ENCODE measurements at places on chromosomes 12 and 14.

DNA sequence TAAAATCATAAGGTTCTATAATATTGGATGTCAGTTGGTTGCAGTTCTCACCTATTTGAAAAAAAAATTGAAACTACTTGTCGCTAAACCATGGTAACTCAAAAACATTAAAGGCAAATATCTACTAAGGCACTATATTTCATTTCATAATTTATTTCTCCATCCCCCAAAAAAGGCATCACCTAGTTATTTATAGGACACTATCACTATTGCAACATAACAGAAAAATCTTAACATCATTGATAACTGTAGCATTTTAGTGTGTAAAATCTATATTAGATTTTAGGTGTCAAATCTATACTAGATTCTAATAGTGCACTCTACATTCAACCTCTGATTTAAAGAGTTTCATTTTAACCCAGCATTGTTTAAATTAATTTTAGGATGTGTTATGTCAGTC is 1.7 kb downstream of the SPTSSA start:
- DNase-seq, result no peak

- no peak for DNase-seq
Observed at GRCh38 chr14:75156901-75157300, 19.5 kb downstream of the TMED10 start.

DNA sequence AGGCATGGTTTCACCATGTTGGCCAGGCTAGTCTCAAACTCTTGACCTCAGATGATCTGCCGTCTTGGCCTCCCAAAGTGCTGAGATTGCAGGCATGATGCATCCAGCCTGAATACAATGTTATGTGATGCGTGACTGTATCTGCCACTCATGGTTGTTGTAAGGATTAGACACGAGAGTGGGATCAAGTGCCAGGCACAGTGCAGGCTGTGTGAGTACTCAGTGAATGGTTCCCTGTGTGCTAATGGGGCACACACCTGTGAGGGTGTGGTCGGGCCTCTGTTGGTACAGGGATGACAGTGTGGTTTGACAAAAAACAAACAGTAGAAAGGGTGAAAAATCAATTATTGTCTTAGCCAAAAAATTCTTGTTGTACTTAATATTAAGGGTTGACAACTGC is 61.8 kb downstream of the TECPR2 start:
- DNase-seq, result no peak

DNA sequence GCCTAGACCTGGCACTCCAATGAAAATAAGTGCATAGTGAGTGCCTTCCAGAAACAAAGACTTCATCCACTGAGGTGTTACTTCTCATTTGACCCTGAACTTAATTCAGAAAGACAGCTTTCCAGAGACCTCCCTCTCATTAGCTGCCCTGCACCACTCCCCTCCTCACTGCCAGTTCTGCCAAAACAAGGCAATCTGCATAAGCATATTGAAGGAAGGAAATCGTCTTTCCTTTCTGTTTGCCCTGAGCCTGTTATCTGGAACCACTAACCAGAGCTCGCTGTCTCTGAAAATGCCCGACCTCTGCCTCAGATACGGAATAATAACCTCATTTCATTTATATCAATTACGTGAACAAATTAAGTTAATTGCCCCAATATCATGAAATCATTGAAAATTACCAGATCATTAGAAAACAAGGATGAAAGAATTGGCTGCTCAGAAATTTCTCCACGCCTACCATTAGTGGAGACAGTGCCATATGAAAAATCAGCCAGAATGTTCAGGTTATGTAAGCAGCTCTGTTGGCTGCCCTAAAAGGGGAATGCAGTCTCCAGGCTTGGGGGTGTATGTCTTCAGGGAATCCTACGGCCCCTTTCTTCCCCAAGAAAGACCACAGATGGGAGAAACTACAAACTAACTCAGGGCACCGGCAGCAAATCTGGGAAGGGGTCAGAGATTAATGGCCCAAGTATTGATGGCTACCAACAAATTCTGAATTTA is 149.9 kb upstream of the FKBP4 start:
- no peak for DNase-seq

- DNase-seq, result peak; percentile 50
Observed at GRCh38 chr12:107491856-107492255, 193.7 kb upstream of the PWP1 start.

GRCh38 chr12:92431146-92431545 is 271.6 kb upstream of the PLEKHG7 start:
- no peak for DNase-seq

- DNase-seq, result no peak
Observed at GRCh38 chr12:906062-906585, 43.4 kb downstream of the RAD52 start.

DNA sequence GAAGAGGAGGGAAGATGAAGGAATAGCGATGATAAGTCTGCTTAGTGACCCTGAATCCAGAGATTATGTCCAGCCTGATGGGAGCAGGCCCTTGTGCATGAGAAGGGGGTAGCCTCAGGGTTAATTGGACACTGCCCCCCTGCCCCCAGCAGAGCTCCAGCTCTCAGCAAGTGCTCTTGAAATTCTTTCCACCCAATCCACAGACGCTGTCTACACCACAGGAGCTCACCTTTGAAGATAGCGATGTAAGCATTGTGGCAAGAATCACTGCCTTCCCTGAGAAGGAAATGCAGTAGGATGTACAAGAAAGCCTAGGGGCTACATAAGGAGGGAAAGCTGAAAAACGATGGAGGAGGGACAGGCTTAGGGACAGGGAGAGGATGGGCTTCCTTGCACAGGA is 39.4 kb downstream of the CRACR2A start:
- DNase-seq, result no peak

DNA sequence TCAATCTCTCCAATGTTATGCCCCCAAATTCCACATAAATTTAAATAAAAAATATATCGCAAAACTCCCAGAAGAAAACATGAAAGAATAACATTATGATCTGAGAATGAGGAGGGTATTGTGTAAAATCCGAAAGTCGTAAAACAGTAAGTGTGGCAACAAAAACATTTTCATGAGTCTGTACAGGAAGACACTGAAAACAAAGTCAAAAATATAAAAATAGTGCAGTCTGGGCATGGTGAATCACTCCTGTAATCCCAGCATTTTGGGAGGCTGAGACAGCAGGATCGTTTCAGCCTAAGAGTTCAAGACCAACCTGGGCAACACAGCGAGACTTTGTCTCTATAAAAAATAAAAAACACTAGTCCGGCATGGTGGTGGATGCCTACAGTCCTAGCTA is 57.1 kb downstream of the SPTLC2 start:
- no peak for DNase-seq

DNA sequence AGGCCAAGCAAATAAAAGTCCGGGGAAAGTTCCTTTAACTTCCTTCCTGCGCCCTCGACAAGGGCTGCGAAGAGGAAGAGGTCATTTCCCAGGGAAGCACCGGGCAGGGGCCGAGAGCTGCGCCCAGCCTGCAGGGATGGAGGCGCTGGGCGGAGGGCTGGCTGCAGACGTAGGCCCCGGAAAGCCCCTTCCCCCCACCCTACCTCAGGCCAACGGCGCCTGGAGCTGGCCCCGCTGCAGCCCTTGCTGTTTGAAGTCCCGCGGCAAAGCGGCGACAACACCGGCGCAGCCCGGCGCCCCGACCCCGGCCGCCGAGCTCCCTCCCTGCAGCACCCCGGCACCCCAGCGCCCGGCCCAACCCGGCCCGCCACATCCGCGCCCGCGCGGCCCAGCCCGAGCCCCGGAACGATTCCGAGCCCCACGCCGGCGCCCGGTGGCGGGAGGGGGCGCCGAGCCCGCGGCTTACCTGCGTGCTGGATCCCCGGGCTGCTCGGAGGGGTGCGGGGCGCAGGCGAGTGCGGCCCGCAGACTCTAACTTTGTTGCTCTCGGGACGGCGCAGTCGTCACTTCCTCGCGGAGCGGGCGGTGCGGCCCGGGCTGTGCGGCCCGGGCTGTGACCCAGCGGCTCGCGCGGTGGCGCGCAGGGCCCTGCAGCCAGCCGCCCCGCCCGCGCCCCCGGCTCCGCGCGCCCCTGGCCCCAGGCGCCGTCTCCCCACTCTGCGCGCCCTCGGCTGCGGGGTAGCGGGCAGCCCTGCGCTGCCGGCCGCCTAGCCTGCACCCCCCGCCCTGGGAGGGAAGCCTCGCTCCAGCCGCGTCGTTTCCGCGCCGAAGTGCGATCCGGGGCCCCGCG is 64.8 kb upstream of the PTGR2 start:
- peak; percentile 46 for DNase-seq

- no peak for DNase-seq
Observed at GRCh38 chr14:37890095-37890494, 294.7 kb downstream of the TTC6 start.

GRCh38 chr12:2769866-2770533 is 24.8 kb upstream of the FKBP4 start:
- no peak for DNase-seq

GRCh38 chr14:94914191-94914590 is 144.3 kb upstream of the GSC start:
- DNase-seq, result no peak

GRCh38 chr12:132202929-132203721 is 58.9 kb downstream of the NOC4L start:
- no peak for DNase-seq

DNA sequence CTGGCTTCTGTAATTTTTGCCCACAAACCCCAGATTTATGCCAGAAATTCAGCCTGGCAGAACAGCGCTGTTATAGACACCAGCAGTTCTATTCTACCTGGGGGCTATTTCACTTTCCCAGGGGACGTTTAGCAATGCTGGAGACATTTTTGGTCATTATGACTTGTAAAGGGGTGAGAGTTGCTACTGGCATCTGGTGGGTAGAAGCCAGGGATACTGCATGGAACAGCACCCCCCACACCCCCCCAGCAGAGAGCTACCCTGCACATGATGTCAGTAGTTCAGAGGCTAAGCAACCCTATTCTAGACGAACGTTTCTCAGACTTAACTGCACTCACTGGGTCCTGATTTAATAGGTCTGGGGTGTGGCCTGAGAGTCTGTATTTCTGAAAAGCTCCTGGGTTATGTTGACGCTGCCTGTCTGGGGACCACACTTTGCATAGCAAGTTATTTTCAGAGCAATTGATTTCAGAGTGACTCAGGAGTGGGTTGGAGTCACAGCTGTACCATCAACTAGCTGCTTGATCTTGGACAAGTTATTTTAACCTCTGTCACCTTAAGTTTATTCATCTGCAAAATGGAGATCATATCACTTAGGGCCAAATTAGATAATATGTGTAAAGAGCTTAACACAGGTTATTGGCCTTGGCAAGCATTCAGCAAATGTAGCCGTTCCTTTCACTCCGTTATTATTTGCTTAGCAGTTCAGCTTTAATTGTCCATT is 48.5 kb downstream of the CHST11 start:
- DNase-seq, result no peak

DNA sequence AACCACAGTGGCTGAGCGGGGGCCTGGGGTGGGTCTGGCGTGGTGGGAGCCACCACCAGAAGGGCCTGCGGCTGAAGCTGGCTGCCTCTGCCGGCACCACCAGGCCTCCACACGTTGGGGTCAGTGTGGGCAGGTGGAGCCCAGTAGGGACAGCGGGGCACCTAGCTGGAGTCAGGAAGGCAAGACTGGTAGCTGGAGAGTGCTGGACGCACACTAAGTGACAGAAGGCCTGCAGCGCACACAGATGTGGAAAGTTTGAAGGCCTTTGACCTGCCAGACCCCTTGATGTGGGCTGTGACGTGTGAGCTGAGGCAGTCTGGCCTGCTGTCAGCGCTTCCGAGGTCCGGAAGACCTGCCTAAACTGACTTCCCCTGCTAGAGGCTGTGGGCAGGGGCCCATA is 26.3 kb downstream of the RIN3 start:
- DNase-seq, result peak; percentile 37

- DNase-seq, result peak; percentile 16
Observed at GRCh38 chr12:13740149-13740545, 241.3 kb downstream of the GRIN2B start.

GRCh38 chr12:71645268-71645667 is 18.4 kb downstream of the ZFC3H1 start:
- no peak for DNase-seq

DNA sequence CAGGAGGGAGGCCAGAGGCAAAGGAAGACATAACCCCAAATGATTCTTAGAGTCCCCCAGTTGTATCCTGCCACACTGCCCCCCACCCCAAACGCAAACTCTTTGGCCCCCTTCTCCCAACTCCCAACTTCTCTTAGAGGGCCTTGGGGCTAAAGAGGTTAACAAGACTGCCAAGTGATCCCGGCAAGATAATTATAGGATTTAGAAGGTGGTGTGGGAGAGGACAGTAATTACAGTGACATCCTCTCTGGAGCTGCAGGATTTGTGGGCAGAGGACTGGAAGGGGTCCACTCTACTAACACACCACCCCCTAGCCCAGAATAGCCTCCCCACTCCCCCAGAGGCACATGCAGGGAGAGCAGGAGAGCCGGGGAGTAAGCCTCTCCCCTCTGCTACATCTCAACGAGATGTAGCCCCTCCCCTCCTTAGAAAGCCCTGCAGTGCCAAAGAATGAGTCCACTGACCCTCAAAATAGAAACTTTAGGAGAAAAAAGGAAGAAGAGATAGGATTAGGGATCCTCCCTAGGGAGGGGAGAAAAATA is 5.3 kb upstream of the GDF11 start:
- no peak for DNase-seq

DNA sequence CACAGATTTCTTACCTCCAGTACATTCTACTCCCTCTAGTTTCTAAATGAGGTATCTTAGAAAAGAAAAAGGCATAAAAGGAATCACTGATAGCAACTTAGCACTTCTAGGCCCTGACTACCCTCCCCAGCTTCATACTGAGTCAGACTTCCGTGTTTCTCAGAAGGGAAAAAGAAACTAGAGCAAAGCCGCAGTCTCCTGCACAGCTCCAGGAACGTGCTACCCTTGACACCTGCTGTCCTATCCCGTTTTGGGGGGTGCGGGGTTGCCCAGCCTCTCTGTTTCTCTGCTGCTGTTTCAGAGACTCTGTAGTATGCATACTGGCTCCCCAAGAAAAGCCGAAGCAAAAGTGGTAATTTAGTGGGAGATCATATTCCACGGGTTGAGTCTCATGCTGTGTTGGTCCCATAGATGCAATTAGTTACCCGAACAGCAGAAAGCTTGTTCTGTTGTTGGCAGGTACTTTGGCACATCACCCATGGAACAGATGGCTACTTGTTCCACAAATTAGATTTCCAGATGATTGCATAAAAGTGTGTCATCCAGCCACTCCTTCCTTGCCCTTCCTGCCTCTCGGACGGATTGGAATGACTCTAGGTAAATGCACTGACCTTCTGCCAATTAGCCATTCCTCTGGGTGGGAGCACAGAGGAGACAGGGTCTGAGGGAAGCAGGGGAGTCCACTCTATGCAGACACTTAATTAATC is 438.1 kb downstream of the FUT8 start:
- no peak for DNase-seq

- no peak for DNase-seq
Observed at GRCh38 chr14:37094502-37094901, 77.9 kb downstream of the SLC25A21 start.

DNA sequence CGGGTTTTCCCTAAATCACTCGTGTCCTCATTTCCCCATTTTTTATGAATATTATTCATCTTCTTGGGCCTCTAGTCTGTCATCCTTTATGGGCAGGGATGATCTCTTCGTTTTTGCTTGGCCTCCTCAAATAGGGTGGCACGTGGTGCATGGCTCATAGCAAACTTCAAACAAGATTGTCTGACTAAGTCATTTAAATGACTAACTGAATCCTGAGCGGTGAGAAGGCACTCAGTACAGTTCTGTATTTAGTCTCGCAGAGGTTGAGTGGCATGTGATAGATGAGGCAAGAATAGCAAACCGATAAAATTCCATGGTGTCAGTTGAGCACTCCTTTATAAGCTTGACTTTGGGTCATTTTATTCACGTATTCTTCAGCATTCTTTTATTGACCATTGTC is 5.7 kb upstream of the JDP2 start:
- peak; percentile 44 for DNase-seq
